ENCODE measurements at places on chromosomes 6 and 20.

DNA sequence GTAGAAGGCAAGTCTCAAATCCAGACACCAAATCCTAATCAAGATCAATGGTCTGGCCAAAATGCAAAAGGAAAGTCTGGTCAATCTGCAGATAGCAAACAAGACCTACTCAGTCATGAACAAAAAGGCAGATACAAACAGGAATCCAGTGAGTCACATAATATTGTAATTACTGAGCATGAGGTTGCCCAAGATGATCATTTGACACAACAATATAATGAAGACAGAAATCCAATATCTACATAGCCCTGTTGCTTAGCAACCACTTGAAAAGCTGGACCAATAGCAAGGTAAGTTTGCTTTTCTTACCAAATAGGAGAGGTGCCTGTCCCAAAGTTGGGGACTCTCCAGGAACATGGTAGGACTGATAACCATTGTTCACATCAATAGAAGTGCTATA is 2.0 kb downstream of the SEMG2 start:
- no peak for DNase-seq

- no peak for DNase-seq
These were observed 10.7 kb downstream of the MAFB start for GRCh38 chr20:40678286-40678875.

DNA sequence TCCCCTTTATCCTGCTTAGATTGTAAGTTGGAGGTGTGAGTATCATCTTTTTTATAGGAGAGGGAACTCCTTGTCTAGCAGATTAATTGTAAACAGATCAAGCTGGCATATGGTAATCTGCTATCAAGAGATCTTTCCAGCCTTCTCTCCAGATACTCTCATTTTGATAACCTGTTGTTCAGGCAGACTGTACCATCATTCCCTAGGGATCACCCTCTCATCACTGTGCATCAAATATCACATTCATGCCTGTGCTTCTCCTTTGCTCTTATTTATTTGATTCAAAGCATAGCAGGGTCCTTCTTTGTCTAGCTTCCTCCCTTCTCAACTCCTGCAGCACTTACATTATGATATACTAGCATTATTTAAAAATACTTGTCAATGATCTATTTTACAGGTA is 73.8 kb downstream of the LRRC1 start:
- no peak for DNase-seq

DNA sequence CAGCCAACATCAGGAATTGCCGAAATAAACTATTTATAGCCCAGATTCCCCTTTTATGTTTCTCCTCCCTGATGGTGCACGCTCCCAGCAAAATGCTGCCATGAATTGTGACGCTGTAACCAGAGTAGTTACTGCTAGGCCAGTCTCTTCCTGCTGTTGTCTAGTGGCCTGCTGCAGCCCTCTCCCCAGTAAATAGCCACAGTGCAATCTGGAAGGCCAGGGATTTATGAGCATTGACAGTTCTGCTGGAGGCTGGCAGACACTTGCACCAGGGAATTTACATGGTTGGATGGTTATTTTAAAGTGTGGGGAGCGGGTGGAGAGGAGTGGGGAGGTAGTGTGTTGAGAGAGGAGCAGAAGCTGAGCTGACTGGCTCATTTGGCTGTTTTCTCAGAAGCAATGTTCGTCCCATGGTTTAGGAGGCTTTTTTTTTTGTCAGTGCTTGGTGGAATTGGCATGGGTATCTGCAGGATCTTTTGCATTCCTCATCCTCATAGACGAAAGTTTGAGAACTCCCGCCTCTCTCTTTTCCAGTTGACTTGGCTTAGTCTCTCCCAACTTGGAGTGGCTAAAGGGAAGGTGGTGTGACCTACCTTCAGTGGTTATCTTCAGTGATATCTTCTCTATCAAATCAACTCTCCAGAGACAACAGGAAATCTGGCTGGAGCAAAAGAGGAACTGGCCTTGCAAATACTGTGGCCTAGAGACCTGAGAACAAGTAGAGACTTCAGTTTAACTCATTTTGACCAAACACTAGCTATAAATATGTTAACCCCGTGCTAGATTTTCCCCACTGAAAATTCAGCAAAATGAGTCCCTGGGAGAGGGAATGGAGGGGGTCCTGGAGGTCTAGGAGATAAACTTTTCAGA is 99.3 kb upstream of the VSTM2L start:
- no peak for DNase-seq

DNA sequence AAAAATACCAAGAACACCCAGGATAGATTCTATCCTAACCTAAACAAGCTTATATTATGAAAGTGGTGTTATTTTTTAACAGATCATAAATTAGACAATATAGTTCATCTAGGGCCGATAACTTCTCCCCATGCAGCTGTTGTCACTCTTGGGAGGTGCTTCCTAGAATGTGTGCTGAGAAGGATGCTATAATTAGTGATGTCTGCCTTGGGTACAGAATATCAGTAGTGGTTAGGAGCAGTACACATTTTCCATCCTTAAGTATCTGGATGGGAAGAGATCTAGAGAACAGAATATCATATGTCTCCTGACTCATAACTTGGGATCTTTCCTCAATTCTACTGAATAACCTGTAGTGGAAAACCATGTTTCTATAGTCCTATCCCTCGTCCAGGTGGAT is 214.5 kb downstream of the BCKDHB start:
- DNase-seq = no peak

- no peak for DNase-seq
These were observed 42.7 kb downstream of the FILIP1 start for GRCh38 chr6:75450903-75451302.

DNA sequence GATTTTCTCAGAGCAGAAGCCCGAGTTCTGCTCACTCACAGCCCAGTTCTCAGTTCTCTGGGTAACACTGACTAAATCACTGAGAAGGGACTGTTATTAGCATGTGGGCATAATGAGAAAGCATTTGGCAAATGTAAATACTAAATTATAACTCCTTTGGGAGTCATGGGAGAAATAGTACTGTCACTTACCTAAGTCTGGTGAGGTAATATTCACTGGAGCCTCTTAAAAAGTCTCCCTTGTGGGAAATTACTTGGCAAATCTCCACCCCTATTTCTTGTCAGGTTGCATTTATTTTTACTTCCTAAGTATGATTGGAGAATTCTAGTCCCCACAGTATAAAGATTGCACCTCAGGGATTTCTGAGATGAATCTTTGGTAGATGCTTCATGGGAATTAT is 254.3 kb downstream of the SLC35F1 start:
- no peak for DNase-seq

GRCh38 chr6:79375635-79376337 is 141.3 kb upstream of the HMGN3 start:
- no peak for DNase-seq

- DNase-seq = no peak
These were observed 11.9 kb downstream of the PSMB9 start for GRCh38 chr6:32865724-32866443.

GRCh38 chr6:144722154-144722737 is 437.1 kb downstream of the UTRN start:
- no peak for DNase-seq
